ENCODE measurements at places on chromosomes 12 and 14.

GRCh38 chr12:81216739-81217138 lies 138.9 kb downstream of the ACSS3 start:
- DNase-seq, result no peak

DNA sequence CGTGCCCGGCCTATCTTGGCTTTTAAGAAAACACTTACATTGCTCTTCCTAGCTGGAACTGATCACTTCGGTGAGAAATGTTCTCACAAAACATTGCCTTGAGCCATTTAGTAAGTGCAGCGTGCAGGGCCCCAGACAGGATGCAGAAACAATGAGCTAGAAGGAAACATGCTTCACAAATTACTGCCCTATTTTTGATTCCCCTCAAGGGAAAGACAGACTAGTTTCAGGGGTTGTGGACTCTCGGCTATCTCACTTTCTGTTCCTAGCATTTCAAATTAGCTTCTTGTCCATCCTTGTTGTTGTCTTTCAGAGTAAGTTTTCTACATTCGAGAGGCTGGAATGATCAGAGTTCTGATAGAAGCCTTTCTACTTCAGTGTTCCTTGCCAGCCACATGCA lies 21.6 kb downstream of the TGFB3 start:
- DNase-seq, result no peak

- no peak for DNase-seq
Measured at GRCh38 chr12:19208456-19208855, 78.9 kb downstream of the PLEKHA5 start.

GRCh38 chr12:59632408-59632807 lies 36.6 kb downstream of the SLC16A7 start:
- no peak for DNase-seq

DNA sequence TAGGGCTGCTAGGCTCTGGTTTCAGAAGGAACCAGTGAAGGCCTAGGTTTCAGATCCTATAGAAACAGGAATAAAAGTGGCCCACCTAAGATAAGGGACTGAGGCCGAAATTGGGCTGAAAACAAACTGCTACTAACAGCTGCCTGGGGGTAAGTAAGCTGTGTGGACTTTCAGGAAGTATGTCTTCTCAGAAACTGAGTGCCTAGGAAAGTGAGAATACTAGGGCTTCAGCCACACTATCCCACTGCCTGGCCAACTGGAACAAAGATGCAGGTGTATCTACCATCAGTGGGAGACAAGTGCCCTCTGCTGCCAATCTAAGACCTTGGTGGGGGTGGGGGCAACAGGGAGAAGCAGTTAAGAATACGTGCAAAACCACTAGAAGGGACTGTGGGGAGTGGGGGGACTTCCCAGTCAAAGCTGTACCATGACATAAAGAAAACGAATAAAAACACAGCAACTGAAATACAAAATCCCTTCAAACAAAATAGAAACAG lies 82.5 kb downstream of the MED13L start:
- peak; percentile 51 for DNase-seq

DNA sequence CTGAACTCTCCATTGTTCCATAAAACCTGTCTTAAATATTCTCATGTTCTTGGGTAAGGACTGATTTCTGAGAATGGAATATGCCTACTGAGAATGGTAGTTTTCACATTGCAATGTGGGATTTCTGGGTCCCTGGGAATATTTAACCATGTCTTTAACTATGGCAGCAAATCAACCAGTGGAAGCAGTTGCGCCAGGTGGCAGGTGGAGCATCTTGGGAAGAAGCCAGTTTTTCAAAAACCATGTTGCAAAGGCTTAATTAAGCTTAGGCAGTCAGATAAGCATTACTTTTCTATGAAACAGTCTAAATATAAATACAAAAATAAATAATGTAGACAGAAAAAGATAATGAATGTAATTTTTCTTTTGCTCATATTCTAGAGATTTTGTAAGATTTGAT lies 448.1 kb downstream of the ADAMTS20 start:
- DNase-seq, result no peak

GRCh38 chr12:56694161-56694560 lies 6.1 kb upstream of the PTGES3 start:
- no peak for DNase-seq

DNA sequence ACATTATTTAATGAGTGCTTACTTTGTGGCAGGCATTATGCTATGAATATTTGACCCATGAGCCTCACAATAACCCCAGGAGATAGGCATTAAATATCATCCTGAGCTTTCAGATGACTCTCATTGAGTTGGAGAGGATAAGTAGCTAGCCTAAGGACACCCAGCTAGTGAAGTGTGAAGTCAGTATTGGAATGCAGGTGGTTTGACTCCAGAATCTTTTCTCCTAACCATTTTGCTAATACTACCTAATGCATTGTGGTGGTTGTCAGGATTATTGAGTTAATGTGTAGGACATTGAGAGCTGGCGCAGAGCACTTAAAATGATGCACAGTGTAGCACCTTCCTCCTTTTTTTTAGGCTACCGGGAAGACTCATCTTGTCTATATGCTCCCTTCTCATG lies 3.8 kb upstream of the CDKL1 start:
- DNase-seq, result no peak

GRCh38 chr12:124920353-124920935 lies 6.0 kb upstream of the UBC start:
- DNase-seq, result no peak

- DNase-seq, result no peak
Measured at GRCh38 chr12:66692170-66692569, 13.3 kb upstream of the GRIP1 start.

GRCh38 chr12:110556705-110557104 lies 26.4 kb downstream of the PPTC7 start:
- no peak for DNase-seq

DNA sequence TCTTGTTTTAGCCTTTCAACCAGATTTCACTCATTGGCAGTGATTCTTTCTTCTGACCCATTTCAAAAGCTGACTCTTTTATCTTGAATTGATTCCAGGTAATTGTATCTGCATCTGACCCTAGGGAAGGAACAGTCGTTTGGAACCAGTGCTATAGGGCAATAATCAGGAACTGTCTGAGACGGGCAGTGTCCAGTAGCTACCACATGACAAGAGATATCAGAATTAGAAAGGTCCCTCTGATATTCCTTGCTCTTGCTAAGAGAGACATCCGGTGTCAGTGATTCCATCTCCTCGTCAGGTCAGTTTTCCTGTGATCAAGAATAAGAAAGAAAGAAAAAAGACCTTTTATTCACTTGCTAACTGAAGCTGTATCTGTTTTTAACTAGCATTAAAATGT lies 47.8 kb upstream of the PDE3A start:
- no peak for DNase-seq

- DNase-seq, result no peak
Measured at GRCh38 chr12:49335118-49335954, 1.7 kb downstream of the C1QL4 start.

- no peak for DNase-seq
Measured at GRCh38 chr14:32286602-32287001, 42.5 kb upstream of the AKAP6 start.

GRCh38 chr14:44961151-44961553 lies 595 bp downstream of the KLHL28 start:
- peak; percentile 34 for DNase-seq

DNA sequence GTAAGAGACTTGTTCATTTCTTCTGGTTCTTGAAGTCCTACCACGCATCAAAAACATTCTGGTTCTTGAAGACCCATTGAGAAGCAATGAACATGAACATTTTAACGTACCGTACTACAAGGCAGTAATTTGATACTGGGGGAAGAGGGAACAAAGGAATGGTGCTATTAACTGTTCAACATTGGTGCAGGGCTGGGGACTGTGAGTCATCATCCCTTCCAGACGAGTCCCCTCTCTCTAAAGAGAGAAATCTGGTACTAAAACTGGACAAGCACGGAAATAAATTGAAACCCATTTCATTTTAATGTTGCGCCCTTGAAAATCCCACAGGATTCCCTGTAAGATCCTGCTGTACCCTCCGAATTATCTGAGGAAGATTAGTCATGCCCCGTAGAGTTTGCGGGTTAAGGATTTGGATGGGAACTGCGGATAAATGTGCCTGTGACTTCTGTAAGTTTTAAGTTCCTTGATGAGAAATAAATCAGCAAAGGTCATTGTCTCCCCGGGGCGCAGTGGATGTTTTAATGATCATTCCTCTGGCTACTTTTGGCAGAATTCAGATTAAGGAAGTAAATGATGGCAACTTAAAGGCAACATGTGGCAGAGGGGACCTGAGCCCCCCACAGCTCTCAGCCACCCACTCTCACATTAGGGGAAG lies 78.6 kb downstream of the KCNK13 start:
- no peak for DNase-seq

DNA sequence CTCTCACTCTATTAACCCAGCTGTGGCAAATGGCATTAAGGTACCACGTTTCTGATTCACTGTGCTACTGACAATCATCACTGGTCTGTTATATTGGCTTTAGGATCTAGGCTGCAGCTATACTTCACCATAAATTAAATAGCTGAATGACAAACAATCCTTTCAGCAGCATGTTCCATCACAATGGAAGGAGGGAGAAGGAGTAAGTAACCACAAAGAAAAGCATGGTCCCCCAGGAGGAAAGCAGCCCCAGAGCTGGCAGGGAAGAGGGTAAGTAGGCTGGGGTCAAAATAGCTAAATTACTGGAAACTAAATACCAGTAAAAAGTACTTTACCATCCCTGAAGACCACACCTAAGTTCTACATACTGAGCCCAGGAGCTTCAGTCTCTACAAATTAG lies 2.8 kb downstream of the ARMH4 start:
- DNase-seq, result no peak

- DNase-seq, result no peak
Measured at GRCh38 chr12:112803620-112804282, 12.2 kb downstream of the RPH3A start.

GRCh38 chr12:67798768-67799167 lies 150.2 kb downstream of the DYRK2 start:
- no peak for DNase-seq

- peak; percentile 58 for DNase-seq
Measured at GRCh38 chr14:67837011-67837624, 17.5 kb downstream of the RAD51B start.

GRCh38 chr12:1851151-1851701 lies 30.9 kb downstream of the LRTM2 start:
- no peak for DNase-seq

GRCh38 chr14:89266754-89267153 lies 150.3 kb downstream of the FOXN3 start:
- no peak for DNase-seq

DNA sequence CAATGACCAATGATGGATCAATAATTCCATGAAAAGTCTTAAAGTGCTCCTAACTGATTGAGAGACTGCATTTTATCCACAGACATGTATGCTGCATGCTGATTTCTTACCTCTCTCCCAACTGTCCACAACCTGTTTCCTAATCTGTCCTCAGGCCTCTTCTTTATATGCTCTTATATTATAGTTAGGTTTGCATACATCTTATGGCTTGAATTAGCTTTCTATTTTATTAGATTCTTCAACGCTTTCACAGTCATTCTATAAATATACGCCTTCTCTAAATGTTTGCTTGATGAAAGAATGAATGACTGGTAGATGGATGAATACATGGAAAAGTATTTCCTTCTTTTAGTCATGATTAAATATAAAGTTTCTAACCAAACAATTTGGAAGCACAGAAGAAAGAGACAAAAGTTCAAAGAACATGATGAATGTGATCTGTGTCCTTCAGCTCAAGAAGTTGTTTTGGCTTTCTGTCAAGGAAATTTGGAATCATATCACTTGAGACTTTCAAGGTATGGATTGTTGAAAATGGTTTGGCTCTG lies 91.8 kb upstream of the NPAS3 start:
- DNase-seq, result no peak

DNA sequence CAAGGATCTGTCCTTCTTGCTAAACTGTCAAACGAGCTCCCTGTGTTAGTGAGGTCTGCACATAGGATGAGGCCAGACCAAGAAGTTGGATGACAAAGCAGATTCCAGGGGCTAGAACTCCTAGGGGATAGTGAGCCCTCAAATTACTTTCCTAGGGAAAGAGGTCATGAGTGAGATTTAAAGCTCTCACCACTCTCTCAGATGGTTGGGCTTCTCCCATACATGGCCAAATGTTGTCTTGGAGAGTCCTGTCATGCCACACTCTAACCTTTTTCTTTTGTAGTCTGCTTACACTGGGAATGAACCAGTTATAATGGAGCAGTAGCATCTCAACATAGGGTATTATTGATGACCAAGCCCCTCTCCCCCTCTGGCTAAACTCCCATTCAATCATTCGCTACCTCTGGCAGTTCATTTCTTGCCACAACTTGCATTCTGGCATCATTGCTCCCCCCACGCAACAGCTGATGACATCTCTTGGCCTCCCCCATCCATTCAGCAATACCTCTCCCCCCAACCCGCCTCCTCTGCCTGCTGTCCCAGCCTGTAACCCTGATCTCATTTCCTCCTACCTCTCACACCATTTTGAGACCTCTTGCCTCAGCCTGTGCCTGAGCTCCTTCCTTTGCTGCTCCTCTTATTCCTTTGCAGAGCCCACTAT lies 64.7 kb upstream of the CISTR start:
- no peak for DNase-seq

- DNase-seq, result no peak
Measured at GRCh38 chr12:71636704-71637115, 26.9 kb downstream of the ZFC3H1 start.

DNA sequence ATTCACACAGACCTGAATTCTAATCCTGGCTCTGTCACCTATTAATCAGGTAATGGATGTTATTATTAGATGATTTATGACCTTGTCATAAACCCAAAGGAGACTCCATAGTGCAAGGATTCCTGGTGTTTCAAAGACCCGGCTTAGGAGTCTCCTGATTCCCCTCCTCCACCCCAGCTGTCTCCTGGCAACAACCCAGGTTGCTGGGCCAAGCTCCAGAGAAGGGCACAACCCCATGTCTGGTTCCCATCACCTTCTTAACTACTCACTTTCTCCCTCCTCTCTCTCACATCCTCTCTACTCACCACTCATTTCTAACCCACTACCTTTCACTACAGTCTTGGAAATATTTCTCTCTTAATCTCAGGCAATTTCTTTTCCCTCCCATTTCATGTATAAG lies 41.6 kb downstream of the RHOJ start:
- no peak for DNase-seq

DNA sequence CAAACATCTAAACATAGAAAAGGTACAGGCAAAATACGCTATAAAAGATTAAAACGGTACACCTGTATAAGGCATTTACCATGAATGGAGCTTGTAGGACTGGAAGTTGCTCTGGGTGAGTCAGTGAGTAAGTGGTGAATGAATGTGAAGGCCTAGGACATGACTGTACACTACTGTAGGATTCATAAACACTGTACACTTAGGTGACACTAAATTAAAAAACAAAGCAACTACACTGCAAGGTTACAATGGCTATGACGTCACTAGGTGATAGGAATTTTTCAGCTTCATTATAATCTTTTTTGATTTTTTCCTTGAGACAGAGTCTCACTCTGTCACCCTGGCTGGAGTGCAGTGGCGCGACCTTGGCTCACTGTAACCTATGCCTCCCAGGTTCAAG lies 269.2 kb downstream of the KSR2 start:
- DNase-seq, result no peak

DNA sequence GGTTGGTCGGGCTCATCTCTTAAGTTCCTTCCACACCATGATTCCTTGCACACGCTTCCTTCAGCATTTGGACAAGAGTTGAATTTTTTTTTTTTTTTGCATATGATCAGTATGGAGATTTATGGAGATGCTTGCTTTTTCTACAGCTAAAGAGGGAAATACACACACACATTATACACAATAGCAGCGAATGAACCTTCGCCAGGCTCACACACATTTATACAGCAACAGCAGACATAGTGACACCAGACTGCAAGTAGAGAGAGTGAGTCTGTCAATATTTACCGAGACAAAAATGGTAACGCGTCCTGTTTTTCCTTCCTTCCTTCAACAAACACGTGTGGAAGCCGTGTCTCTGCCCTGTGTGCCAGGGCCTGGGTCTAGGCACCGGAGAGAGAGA lies 897.9 kb downstream of the BCL11B start:
- no peak for DNase-seq
